Islet precursor cell (in vitro differentiated cells): ENCODE measurements at places on chromosomes 3 and 15.
A peak's percentile ranks its signal among the peaks of the same experiment; 100 is the strongest.

DNA sequence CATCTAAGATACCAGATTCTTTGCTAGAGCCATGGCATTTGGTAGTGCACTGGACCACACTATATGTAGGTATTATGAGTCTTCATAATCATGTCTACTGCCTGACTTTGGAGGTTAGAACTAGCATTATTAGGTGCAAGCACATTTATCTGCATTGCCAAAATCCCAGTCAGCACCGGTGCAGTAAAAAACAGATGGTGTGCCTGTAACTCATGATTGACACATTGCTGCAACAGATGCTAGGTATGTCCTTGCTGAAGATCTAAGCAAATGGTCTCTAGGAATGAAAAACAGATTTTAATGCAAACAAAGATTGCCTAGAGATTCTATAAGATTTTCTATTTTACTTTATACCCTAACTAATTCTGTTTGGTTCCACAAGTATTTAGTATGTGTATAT lies 47.7 kb downstream of the MYO5A start:
- no peak for DNase-seq

DNA sequence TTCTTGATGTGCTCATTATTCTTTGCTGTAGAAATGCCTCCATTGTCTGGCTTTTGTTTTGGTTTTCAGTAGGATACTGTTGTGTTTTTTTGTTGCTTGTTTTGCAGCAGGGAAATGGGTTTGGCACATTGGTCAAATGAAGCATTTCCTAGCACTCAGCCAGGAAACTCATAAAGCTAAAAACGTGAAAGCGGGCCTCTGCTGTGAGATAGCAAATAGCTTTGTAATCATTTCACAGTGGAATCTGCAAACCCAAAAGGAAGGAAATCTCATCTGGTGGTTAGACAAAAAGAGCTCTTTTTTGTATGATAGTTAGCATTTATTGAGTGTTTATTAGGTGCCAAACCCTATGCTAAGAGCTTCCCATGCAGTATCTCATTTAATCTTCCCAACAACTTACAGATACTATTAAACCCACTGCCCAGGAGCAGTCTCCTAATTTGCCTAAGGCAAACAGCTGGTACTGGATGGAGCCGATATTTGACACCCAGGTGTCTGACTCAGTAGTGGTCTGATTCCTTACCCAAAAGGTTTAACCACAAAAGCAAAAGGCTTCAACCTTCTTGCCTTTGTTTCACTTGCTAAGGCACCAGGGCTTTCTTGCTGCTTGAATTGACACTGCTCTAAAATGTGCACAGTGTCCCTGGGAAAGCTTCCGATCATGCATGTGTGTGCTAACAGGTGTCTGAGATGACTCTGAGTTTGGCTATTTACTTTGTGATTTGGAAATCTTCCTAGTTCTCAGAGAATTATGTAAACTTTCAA lies 527.9 kb upstream of the MDFIC2 start:
- DNase-seq, result peak; percentile 72

DNA sequence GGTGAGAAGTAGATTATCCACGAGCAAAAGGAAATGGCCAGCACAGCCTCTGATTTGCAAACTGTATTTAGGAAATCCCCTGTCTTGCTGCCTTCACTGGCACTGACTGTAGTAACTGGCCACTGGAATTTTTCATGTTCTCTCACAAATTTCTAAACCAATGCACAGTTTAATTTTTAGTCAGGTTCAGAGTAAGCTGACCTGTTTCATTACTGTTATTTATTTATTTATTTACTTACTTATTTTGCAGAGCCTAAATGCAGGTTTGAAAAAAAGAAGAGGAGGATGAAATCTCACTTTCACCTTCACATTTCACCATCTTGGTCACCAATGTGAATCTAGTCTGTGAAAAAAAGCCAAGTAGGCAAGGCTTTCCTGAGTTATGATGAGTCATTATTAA lies 291.0 kb downstream of the PLOD2 start:
- no peak for DNase-seq

DNA sequence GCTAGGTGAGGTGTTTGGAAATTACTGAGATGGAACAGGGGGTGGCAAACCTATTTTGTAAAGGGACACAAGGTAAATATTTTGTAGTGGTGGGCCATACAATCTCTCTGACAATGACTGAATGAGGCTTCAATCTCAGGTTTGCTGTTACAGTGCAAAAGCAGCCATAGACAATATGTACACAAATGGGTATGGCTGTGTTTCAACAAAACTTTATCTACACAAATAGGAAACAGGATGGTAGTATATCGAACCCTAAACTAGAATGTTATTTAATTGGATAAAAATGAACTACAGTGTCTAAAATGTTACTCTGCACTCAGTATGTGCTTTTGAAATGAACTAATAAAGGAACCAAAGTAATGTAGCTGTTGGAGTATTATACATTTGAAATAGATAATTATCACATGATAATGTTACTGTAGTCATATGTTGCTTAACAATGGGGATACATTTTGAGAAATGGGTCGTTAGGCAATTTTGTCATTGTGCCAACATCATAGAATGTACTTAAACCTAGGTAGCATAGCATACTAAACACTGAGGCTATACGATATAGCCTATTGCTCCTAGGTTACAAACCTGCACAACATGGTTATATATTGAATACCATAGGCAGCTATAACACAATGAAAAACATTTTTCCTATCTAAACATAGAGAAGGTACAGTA lies 495.2 kb upstream of the TBL1XR1 start:
- no peak for DNase-seq

DNA sequence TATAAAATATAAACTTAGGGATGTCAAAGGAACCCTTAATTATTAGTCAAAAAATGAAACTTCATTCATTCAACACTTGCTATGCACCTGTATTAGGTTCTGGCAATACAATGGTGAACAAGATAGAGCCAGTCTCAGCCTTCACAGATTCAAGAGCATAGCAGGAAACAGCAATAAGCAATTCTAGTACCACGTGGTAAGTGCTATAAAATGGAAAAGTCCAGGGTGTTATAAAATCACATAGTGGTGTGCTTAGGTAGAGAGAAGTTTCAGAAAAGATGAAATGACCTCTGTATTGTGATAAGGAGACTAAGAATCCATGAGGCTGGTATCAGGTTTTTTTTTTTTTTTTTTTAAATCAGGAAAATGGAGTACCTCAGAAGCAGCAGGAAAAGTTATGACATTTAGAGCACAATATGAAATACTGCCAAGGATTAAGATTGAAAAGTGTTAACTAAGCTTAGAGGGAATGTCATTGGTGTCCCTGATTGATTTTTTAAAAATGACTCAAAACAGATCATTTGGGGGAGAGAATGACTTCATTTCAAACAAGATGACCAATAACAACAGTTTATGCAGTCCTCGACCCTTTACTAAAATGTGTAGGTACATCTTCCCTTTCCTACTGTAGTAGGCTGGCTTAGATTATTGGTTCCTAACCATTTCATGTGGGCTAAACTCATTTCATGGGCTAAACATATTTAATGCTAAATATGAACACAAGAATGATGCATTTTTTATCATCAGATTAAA lies 5.0 kb downstream of the TOMM70 start:
- DNase-seq, result no peak

GRCh38 chr3:194169595-194169994 lies 33.6 kb downstream of the HES1 start:
- no peak for DNase-seq

GRCh38 chr3:12187448-12188327 lies 29.0 kb upstream of the TIMP4 start:
- DNase-seq, result no peak

- peak; percentile 74 for DNase-seq
These were observed 78.3 kb upstream of the CDIN1 start for GRCh38 chr15:36501063-36501678.

GRCh38 chr3:170634663-170635384 lies 48.9 kb upstream of the SLC7A14 start:
- DNase-seq, result no peak

GRCh38 chr15:85022860-85023403 lies 41.3 kb downstream of the PDE8A start:
- DNase-seq, result no peak

DNA sequence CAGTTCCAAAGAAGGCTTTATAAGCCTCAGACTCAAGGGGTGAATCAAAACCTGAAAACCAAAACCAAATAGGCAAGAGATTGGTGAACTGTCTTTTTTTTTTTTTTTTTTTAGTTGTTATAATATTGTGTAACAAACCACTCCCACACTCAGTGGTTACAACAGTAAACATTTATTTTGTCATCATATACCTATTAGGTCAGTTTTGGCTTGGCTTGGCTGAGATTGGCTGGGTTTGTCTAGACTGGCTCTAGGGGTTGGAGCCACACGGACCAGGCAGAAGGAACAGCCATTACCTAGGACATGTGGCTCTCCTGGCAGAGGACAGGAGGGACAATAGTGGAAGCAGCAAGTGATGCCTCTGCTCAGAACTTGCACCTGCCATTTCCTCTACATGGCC lies 26.4 kb upstream of the RYR3 start:
- DNase-seq, result no peak

- peak; percentile 79 for DNase-seq
These were observed 22.5 kb downstream of the TRIM71 start for GRCh38 chr3:32840086-32840841.
